Activated CD4-positive, alpha-beta T cell treated with anti-CD3 and anti-CD28 coated beads for 36 hours (primary cell): ENCODE measurements at places on chromosomes 7 and 10. TPM values are rescaled to one million over a fixed set of nuclear protein-coding genes. Genes with fewer than 3 reads are reported as not detected.

The TAF3 gene
- total RNA-seq, result 17.7 TPM

DNA sequence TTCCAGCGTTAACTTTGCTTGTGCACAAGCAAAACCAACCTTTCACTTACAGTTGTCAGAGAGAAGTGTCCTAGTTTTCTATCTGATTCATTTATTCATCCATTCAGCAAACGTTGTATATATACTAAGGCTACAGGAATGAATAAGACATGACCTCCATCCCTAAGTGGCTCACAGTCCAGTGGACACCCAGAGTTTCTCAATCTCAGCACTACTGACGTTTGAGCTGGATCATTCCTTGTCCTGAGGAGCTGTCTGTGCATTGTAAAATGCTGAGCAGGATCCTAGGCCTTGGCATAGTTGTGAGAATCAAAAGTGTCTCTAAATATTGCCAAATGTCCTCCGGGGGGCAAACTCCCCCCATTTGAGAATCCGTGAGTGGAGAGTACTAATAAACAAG, 166.7 kb upstream of the PRKCQ start:
- no peak for DNase-seq

DNA sequence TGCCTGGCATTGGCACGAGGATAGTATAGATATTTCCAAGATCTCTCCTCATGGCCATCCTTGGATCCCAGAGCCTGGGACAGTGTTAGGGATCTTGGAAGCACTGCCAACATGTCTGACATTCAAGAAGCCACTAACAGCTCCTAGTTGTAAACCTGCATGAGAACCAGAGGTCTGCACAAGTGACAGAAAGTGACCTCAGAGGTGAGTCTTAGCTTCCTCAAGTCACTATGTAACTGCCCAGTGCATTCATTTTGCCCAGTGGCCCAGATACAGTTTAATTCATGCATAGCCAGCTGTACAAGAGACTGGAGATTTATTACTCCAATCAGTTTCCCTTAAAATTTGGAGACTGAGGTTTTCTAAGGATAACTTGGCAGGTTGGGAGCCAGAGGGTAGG, 16.7 kb downstream of the SUGCT start:
- DNase-seq, result no peak

The CEP55 gene
- 76.0 TPM for total RNA-seq

The AFAP1L2 gene
- total RNA-seq, result 2.0 TPM

- DNase-seq, result no peak
Measured at GRCh38 chr10:118723466-118723865, 31.3 kb downstream of the CACUL1 start.

DNA sequence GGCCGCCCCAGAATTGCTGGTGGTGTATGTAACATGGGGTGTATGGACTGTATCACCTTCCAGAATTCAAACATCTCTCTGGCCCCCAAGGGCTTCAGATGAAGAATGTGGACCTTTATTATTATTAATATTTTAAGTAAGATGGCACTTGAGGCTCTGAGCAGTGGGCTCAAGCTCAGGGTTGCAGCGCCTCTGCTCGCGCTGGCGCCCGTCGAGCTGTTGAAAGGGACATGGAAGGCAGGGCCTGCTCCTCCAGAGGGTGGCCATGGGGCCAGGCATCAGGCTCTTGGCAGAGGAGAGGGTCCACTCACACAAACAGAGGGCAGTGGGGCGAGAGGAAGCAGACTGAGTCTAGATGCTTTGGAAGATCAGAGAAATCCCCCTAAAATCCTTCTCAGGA, 120.2 kb downstream of the NT5C2 start:
- no peak for DNase-seq

DNA sequence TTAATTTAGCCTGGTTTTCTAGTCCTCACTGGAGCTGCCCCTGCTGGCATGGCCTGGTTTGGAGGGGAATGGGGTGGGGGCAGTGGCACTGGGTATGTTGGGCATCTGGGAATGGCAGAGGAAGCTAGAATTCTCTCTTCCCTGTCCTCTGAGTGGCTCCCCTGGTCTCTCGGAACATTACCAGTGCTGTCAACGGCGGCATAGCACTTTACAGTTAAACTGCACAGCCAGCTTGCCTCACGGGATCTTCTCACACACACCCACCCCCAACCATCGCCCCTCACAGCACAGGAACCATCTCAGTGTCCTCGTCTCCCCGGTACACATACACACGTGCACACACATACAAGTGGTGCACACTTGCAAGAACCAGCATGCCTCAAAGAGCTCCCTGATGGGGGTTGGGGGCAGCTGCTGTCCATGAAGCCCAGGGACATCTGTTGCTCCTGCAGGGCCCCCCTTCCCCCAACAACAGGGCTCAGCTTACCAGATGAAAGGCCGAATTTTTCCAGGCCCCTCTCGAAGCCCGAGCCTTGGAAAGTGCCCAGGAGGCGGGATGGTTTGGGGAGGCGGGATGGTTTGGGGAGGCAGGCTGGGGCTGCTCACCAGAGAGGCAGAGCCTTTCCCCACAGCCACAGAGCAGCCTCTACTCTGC, 41.0 kb downstream of the TSPAN15 start:
- DNase-seq, result no peak

- DNase-seq, result no peak
Measured at GRCh38 chr10:77664696-77665095, 27.1 kb upstream of the KCNMA1 start.

The ZNF282 gene
- total RNA-seq, result 41.1 TPM

DNA sequence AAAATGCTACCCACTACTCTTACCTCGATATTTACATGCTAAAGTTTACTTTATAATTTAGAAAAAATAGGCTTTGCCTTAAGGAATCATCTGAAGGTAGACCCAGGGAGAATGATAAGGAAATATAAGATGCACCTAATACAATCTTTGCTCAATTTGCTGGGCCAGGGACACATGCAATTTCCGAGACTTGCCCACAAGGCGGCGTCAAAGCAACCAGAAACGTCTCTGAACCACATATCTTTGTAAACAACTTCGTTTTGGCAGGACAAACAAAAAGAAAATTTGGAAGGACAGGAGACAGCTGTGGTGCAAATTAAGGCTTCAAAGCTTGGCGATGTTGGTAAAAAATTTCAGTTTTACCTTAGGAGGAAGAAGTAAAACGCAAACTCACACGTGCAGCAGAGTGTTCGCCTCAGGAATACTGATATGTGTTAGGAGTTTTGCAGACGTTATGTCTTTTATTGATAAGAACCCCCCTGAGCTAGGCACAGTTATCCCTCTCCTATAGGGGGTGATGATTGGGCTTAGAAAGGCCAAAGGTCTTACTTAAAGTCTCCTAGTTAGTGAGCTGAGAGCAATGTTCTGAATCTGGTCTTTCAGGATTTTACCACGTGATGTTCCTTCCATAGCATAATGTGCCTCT, 134.3 kb downstream of the PRKCQ start:
- DNase-seq, result peak; percentile 80

DNA sequence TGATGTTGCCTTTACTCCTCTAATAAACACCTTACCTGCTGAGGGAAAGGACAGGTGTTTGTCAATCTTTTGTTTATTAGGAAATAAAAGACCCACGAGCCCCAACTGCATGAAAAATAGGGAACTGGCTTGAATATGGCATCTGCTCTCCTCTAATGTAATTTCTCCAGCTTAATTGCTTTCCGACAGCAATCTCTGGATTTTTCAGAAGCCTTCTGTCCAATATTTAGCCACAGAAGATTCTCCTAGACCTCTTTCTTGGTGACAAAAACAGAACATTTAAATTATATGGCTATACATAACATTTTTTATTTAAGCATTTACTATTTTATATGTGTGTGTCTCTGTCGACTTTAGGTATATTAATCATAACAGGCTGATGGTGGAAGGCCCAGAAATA, 317.4 kb upstream of the ADARB2 start:
- DNase-seq, result no peak

The TFEC gene
- total RNA-seq, result not detected

The ANXA8 gene
- total RNA-seq, result not detected

GRCh38 chr10:17143055-17143690, 13.6 kb upstream of the CUBN start:
- no peak for DNase-seq

- DNase-seq, result no peak
Measured at GRCh38 chr7:41955451-41955850, 252.6 kb upstream of the INHBA start.

- no peak for DNase-seq
Measured at GRCh38 chr10:118508863-118509262, 86.6 kb downstream of the PRLHR start.

DNA sequence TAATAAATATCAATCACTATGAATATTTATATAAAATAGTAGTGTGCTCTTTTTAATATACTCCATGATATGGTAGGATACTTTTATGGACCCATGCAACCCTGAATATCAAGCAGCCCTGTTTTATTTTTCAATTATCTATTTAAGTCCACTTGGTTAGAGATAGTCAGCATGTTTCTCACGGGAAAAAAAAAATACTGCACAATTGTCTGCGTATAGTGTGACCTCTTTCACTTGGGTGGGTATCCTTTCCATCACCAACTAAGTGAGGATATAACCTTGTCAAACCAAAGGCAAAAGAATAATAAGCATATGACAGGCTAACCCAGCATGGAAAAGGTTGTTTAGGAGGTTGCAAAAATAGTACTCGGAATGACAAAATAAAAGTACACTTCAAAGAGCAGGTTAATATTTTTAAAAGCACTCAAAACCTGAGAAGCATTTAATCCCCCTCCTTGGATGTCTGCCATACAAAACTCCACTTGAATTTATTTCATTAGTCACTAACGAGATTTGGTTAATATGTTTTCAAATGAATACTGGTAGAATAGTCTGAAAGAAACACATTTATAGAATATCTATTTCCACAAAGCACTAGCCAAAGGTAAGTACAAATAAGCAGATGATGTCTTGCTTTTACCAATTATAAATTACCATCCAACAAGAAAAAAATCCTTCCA, 76.5 kb downstream of the IMMP2L start:
- no peak for DNase-seq
